Amygdala (tissue), 56 donors: ENCODE measurements at places on chromosomes 6 and 20.

DNA sequence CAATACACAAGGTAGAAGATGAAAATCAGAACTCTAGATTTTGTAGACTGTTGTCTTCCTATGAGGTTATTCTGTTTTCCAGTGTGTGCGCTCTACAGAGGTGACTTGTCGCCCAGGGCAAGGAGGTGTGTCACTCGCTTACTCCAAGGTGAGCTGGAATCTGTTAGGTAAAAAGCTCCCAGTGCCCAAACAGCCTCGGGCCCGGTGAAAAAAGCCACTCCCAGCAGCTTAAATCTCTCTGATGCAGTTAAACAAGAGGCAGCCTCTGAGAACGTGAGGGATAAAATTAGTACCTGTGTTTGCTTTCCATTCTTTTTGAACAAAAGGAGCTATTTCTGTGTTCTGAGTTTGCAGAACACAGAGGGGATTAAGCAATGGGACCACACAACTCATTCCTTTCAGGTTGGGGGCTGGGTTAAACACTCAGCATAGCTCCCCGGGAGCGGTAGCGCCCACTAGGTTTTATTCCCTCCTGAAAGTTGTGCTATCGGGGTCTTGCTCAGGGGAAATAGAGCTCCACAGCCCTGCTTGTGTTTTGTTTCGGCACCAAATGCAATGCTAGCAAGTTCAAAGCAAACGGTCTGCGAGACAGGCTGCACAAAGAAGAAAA, 181.2 kb downstream of the FOXA2 start:
- DNase-seq: no peak

DNA sequence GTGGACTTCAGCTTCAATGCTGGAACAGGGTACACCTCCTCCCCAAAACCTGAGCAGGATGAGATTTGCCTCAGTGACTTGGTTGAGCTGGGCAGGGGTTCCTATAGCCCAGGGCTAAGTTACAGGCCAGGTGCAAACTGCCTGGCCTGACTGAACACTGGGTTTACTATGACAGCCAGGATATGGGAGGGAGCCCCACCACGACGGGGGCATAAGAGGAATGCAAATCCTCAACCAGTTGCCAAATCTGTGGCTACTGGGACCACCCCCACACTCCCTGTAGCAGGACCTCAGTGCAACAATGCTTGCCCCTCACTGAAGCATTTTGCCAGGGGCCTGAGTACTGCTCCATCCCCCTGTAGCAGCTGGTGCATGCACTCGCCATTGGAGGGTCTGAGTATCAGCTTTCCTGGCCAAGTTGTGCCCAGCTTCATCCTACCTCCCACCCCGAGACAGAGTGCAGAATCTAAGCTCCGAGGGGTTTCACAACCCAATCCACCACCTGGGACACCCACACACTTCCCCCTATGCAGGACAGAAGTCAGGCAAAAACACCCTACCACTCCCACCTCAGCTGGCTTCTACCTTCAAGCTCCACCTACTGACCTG, 27.6 kb downstream of the TREML4 start:
- DNase-seq: no peak

DNA sequence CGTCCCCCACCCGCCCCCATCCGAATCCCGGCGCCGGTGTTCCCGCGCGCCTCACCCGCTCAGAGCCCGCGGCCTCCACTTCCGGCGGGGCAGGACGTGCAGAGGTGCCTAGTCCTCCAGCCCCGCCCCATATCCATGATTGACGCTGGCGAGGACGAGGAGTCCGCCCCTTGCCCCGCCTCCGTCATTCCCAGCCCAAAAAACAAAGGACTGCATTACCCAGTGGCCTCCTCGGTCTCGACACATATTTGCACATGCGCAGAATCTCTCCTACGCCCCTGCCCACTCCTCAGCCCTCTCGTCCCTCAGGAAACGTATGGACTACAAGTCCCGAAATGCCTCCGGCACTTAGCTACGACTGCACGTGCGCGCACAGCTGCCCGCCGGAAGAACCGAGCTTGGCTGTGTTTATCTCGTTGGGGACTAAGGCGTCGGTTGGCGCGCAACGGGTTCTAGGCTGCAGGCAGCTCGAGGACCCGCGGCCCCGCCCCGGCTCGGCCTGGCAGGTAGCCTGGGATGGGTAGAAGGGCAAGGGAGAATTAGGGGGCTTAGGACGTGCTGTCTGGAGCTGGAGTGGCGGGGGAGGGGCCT, at the start of the genes KLHDC3 and MEA1:
Gene KLHDC3, plus strand, starts transcription at position 407 of the 591 bp plus-strand sequence. CDS start 2,944 bp downstream, outside the sequence.
Gene MEA1, minus strand, starts transcription at position 104 of the 591 bp plus-strand sequence. CDS start 133 bp downstream, outside the sequence.
- DNase-seq: peak; percentile 69

DNA sequence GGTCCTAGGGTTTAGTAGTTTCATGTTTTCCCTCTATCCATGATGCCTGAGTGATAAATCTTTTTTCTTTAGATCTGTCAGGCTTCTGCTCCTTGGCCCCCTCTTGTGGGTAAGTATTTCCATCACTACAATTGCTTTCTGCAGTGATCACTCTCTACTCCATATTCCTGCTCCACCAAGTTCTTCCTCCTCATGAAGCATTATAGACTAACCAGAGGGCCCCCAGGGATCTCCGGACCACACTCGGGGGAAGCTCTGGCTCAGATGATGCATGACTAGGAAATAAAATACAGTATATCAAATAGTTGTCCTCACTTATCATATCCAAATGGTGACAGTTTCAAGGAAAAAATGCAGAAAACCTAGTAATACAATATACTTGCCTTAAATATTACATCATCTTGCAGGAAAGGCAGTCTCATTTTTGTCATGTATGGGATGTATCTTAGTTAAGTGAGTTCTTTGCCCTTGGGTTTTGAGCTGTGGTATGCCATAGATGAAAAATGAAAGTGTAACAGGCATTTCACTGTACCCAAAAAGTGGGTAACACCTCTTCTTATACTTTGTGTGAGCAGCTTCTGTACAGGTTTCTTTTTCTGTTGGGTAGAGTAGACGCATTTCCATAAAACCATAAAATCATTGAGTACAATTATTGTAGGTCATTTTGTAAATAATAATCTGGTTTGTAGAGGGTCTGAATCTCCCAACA, 200.9 kb upstream of the EYA4 start:
- DNase-seq: no peak

GRCh38 chr6:93036835-93037234, 382.5 kb downstream of the EPHA7 start:
- DNase-seq: no peak

DNA sequence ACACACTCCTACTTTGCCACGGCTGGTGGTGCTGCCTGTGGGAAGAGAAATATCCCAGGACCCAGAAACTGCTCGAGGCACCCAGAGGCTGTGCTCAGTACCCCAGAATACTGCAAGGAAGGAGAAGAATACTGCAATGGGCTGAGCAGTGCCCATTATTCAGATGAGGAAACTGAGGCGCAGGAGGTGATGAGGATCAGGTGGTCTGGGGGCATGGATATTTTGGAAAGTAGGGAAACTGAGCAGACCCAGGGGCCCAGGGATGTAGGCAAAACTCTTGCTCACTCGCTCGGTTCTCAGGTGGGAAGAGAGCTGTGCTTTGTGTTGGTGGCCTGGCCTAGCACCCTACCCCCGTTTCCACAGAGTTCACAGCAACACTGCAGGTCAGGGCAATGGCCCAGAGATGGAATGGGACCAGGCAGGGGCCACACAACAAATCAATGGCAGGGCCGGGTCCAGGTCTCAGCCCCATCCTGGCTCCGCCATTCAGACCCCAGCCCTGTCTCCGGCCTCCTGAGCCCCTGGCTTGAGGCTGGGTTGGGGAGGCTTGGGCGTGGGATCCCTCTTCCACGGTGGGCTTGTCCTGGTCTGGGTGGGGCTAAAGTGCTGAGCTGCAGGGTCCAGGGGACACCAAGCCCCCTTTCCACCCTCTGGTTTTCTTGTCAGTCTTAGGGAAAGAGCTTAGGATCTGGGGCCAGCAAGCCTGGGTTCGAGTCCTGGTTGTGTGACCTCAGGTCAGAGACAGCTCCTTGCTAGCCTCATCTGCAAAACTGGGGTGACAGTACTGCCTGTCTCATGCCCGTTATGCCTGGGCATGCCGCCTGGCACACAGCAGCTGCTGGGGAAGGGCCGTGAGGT, 33.9 kb downstream of the SUN5 start:
- no peak for DNase-seq

GRCh38 chr20:62627901-62628612, 14.2 kb upstream of the SLCO4A1 start:
- no peak for DNase-seq

DNA sequence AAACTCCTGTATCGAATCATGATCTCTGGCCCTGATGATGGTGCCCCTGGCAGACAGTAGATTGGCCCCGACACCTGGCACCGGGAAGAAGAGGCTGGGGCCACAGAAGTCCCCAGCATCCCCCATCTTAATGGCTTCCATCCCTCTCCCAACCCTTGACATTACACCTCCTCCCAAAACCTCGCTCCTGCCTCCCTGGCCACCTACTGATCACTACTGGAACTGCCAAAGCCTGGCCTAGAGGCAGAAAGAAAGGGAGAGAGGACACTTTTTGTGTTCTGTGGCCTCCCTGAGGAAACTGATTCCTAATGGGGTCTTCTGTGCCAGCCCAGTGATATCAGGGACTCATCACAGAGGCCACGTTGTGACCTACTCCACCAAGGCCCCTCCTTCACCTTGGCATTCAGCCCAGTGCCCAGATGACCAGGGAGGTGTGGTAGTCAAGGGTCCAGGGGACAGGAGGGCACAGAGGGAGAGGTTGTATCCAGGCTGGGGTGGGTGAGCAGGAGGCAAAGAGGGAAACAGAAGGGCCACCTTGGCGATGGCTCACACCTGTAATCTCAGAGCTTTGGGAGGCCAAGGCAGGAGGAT, 6.1 kb downstream of the C20orf173 start:
- no peak for DNase-seq

DNA sequence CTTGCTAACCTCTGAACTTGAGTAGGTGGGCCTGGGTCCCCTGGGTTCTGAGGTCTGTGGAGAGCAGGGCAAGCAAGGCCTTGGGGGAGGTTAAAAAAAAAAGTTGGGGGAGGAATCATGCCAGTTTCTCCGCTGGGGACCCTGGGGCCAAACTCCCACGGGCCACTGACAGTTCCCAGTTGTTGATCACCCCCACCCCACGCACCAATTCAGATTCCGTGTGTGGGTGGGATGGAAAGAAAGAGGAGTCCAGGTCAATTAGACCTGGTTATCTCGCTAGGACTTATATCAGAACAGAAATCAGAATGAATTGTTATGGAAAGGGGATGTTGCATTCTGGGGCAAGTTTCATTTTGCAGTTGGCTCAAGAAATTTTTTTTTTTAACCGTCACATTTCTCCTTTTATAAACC, 46.7 kb upstream of the SUPT3H start:
- DNase-seq: no peak

DNA sequence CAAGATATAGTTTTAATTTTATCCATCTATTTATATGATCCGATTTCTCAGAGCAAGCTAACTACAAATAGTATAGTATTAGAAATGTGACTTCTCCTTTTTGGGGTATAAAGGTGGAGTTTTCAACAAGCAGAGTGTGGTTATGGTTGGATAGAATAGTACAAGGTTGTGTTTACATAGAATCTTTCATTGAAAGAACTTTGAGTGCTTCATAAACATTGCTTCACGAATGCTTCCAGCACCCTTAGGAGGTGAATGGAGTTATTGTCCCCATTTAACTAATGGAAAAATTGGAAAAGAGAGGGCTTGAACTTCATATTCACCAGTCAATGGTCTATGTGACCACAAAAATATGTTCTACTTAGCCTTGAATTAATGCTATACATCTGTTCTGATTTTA, 134.1 kb upstream of the CITED2 start:
- no peak for DNase-seq

- no peak for DNase-seq
These were observed 1.2 kb downstream of the DZANK1 start for GRCh38 chr20:18465536-18466200.

GRCh38 chr6:26520237-26520849, 17.8 kb upstream of the HMGN4 start:
- peak; percentile 53 for DNase-seq

GRCh38 chr20:36855241-36855657, 20.7 kb upstream of the TLDC2 start:
- peak; percentile 32 for DNase-seq

- no peak for DNase-seq
These were observed 7.5 kb downstream of the ELMO2 start for GRCh38 chr20:46398963-46399362.

GRCh38 chr6:87350516-87350915, 5.9 kb downstream of the C6orf163 start:
- no peak for DNase-seq

GRCh38 chr6:4191271-4191721, 55.9 kb upstream of the ECI2 start:
- DNase-seq: no peak

DNA sequence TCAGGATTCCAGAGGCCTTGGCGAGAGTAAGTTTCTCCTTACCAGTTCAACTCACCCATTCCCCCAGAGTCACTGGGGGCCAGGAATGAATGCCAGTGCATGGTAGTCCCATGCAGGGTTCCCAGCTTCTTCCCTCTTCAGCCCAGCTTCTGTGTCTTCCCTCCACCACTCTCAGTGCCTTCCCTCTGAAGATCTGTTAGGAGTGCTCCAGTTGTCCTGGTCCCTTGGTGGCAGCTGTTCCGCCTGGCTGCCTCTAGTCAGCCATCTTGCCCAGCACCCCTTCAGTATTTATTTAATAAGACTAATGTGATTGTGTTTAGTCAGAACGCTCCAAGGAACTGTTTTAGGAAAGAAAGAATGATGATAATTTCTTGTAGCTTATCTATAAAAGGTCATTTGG, 23.1 kb downstream of the FIG4 start:
- DNase-seq: no peak

GRCh38 chr6:7997286-7997685, 66.9 kb downstream of the BLOC1S5 start:
- DNase-seq: no peak

DNA sequence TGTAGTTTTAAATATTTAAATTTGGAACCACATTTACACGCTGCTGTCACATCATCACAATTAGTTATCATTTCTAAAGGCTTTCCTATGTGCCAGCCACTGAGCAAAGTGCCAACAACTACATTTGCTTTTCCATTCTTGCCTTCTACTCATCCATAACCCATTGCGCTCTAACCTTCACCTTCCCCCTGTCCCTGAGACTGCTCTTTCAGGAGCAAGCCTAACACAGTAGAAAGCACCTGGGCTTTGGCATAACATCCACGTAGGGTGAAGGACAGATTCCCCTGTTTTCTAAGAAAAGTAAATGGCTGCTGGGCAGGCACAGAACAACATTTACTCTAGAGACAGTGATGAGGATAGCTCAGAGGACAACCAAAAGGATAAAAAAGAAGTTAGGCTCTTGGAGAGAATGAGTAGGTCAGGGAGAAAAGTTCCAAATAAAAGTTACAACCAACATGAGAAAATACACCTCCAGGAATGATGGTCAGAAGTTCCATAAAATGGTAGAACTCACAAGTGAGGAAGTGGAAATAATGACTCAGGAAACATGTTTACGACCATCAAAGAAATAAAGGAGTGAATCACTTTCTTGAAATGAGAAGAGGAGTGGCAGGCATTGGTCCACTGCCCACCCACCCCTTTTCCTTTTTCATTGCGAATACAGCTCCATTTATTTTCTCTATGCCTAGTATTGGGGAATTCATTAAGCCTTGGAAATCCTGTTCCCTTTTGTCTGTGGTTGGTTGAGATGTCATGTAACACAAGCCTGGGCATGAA, 77.2 kb downstream of the PFDN4 start:
- no peak for DNase-seq
